Activated naive CD4-positive, alpha-beta T cell treated with anti-CD3 and anti-CD28 coated beads for 36 hours (primary cell): ENCODE measurements at places on chromosomes 7 and 10. TPM values are rescaled to one million over a fixed set of nuclear protein-coding genes. Genes with fewer than 3 reads are reported as not detected.

- no peak for DNase-seq
- H3K4me3 ChIP-seq, result no peak overlapping the region
Observed at GRCh38 chr7:159211540-159212182, 67.0 kb upstream of the VIPR2 start.

DNA sequence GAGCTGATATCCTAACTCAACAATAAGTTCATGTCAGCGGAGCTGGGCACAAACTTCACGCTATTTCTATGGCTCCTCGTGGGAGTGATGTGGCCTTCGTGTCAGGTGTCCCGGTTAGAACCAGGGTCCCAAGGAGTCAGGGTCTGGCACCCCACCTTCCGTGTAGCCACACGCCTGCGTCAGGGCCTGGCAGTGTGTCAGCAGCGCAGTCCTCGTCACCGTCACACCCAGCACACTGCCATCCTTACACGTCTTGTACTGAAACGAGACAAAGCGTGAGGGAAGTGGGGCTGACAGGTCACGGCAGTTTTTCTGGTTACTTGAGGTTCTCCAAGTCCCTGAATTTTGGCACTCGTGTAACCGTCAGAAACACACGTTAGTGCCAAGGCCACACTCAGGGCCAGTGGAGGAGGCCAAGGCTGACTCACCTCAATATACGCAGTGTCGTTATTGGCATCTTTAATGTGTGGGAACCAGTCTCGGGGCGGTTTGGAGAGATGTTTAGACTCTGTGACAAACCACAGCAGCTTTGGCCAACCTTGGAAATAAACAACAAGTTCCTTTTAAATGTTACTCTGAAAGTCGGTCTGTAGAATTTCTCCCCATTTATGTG lies 254.7 kb downstream of the ZMYND11 start:
- DNase-seq, result no peak
- H3K36me3 ChIP-seq, result no peaks in the 10 kb centered on the region
- H3K4me1 ChIP-seq, result no peaks in the 10 kb centered on the region
- no peak overlapping the region for H3K4me3 ChIP-seq

DNA sequence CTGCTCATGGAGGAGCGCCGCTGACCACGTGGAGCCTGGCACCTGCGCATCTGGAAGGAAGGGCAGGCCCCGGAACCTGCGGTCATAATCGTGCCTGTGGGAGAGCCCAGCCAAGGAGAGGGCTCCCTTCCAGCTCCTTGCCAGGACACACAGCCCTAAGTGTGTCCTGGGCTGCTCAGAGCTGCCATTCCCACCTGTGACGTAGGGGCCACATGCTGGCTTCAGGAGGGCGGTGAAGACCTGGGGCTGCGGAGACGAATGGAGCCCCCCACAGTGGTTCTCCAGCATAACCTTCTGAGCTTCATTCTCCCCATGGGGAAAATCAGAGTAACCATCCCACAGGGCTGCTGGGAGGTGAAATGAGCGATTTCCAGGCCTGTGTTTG lies 127.6 kb upstream of the CHST15 start:
- no peaks in the 10 kb centered on the region for H3K27me3 ChIP-seq
- H3K4me1 ChIP-seq, result no peaks in the 10 kb centered on the region
- DNase-seq, result no peak
- H3K27ac ChIP-seq, result no peak overlapping the region
- no peaks in the 10 kb centered on the region for H3K36me3 ChIP-seq

DNA sequence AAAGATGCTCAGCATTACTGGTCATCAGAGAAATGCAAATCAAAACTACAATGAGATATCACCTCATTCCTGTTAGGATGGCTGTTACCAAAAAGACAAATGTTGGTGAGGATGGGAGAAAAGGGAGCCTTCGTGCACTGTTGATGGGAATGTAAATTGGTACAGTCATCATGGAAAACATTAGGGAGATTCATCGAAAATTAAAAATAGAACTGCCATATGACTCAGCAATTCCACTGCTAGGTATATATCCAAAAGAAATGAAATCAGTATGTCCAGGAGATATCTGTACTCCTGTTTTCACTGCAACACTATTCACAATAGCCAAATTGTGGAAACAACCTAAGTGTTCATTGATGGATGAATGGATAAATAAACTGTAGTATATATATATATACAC lies 228.1 kb downstream of the ACTR3B start:
- H3K4me1 ChIP-seq, result no peaks in the 10 kb centered on the region
- H3K27ac ChIP-seq, result no peak overlapping the region
- no peak overlapping the region for H3K4me3 ChIP-seq
- DNase-seq, result no peak

DNA sequence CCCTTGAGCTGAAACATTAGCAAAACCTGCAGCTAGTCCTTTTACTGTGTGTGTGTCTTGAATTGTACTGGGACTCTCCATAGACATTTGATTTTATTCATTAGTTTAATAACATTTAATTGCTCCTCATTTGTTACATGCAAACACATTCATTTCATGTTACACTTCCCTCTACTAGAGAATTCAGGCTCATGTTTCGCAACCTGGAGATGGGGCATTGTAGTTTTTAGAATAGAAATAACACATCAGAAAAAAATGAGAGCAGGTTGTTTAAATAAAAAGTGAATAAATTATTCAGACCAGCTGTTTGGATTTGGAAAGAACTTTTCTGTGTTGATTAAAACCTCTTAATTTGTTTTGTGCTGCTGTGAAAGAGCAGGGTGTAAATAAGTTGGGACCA lies 243.9 kb downstream of the ETV1 start:
- H3K36me3 ChIP-seq, result no peaks in the 10 kb centered on the region
- no peaks in the 10 kb centered on the region for H3K4me1 ChIP-seq
- H3K27ac ChIP-seq, result no peak overlapping the region
- no peak overlapping the region for H3K4me3 ChIP-seq

- peaks cover 4% of the 10 kb centered on the region for H3K27me3 ChIP-seq
- H3K4me1 ChIP-seq, result no peaks in the 10 kb centered on the region
- no peaks in the 10 kb centered on the region for H3K36me3 ChIP-seq
- H3K27ac ChIP-seq, result no peak overlapping the region
Observed at GRCh38 chr10:70956029-70956759, 67.8 kb upstream of the PCBD1 start.

- H3K4me3 ChIP-seq, result no peak overlapping the region
- H3K27me3 ChIP-seq, result no peaks in the 10 kb centered on the region
- H3K4me1 ChIP-seq, result no peaks in the 10 kb centered on the region
- DNase-seq, result no peak
Observed at GRCh38 chr10:108849688-108850087, 1073.6 kb downstream of the XPNPEP1 start.

- H3K36me3 ChIP-seq, result no peaks in the 10 kb centered on the region
- peak; percentile 17 for DNase-seq
- no peak overlapping the region for H3K4me3 ChIP-seq
Observed at GRCh38 chr10:30645340-30645827, 15.8 kb upstream of the LYZL2 start.

DNA sequence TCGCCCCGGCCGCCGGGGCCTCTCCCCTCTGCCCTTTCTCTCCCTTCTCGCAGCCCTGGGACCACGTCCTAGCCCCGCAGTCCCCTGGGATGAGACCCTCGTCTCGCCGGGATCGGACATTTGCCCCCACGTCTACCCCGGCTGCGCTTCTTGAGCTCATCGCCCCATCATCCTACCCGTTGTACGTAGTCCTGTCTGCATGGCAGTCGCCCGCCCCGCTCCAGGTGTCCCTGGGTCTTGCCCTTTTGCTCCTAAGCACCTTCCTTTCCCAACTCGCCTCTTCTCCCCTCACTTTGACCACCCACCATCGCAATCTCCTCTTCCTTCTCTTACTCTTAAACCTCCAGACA lies 582 bp downstream of the TPST1 start:
- peak; percentile 12 for DNase-seq
- no peaks in the 10 kb centered on the region for H3K36me3 ChIP-seq
- no peak overlapping the region for H3K27ac ChIP-seq
- peaks cover 29% of the 10 kb centered on the region for H3K4me1 ChIP-seq
- peaks cover 13% of the 10 kb centered on the region for H3K27me3 ChIP-seq

GRCh38 chr10:95572131-95572820 lies 11.1 kb upstream of the SORBS1 start:
- H3K4me3 ChIP-seq, result no peak overlapping the region
- no peaks in the 10 kb centered on the region for H3K36me3 ChIP-seq
- no peak overlapping the region for H3K27ac ChIP-seq

GRCh38 chr7:49635800-49636199 lies 137.6 kb upstream of the VWC2 start:
- DNase-seq, result no peak
- no peak overlapping the region for H3K27ac ChIP-seq
- no peaks in the 10 kb centered on the region for H3K4me1 ChIP-seq

GRCh38 chr7:30797176-30798040 lies 26.2 kb downstream of the MINDY4 start:
- peaks cover 13% of the 10 kb centered on the region for H3K4me1 ChIP-seq
- H3K27me3 ChIP-seq, result no peaks in the 10 kb centered on the region
- H3K4me3 ChIP-seq, result no peak overlapping the region
- DNase-seq, result no peak
- H3K27ac ChIP-seq, result no peak overlapping the region

- no peak for DNase-seq
- H3K4me1 ChIP-seq, result peaks cover 2% of the 10 kb centered on the region
- H3K4me3 ChIP-seq, result no peak overlapping the region
- no peaks in the 10 kb centered on the region for H3K36me3 ChIP-seq
- H3K27me3 ChIP-seq, result peaks cover 12% of the 10 kb centered on the region
- H3K27ac ChIP-seq, result no peak overlapping the region
Observed at GRCh38 chr7:94012746-94013145, 8.6 kb upstream of the BET1 start.

DNA sequence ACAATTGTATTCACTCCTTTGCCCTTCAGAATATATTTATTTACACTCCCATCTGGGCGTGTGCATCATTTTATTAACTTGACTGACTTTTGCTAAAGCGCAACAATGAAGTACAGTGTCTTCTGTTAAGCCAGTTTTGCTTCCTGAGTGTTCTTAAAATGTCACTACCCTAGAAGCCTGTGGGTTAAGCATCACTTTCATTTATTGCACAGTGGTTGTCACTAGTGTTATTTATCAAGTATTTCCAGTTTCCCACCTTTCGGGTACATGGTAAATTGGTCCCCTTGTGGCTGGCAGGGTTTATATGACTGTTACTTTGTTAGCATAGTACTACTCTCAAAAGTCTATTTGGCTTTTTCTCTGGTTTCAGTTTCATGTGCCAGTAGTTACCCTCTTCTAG lies 3.3 kb downstream of the HILPDA start:
- peaks cover 27% of the 10 kb centered on the region for H3K36me3 ChIP-seq
- no peaks in the 10 kb centered on the region for H3K27me3 ChIP-seq
- H3K4me1 ChIP-seq, result peaks cover 40% of the 10 kb centered on the region
- peak overlapping the region; percentile 70 for H3K27ac ChIP-seq
- DNase-seq, result peak; percentile 59
- H3K4me3 ChIP-seq, result peak overlapping the region; percentile 96

DNA sequence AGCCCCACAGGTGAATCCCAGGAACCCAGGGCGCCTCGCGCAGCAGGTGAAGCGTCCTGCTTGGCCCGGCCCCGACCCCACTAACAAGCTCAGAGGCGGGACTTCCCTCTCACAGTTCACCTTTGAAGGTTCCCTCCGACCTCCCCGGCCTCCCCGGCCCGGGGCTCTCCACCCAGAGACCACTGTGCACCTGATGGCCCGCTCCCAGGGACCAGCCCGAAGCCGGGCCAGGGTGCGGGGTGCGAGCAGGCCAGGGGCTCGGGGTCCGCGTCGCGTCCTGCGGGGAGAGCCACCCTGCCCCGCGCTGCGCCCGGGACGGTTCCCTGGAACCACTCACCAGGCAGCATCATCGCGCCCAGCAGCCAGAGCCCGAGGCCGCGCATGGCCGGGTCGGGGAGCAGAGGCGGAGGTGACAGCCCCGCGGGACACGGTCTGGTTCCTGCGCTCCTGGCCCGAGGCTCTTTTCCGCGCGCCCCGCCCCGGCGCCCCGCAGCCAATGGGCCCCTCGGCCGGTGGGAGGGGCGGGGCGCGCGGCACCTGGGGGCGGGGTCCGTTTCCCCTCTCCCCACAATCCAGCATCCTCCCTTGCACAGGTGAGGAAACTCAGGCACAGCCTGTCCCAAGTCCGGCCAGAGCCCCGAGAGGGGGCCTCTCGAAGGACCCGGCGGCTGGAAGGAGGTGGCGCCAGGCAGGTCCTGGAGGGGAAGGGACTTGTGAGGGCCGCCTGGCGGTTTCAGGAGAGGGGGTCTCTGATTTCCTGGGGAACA lies at the start of gene ADAM8:
TSS of gene ADAM8 (minus strand) at position 434 of the 767 bp plus-strand sequence. CDS start at position 383, 51 bp downstream.
- peak within 1 kb of the TSS; percentile 86 for H3K4me3 ChIP-seq
- no peaks in the 10 kb centered on the region for H3K27me3 ChIP-seq
- peaks cover 11% of the 10 kb centered on the region for H3K36me3 ChIP-seq
- H3K4me1 ChIP-seq, result peaks cover 23% of the 10 kb centered on the region
- H3K27ac ChIP-seq, result peak within 1 kb of the TSS; percentile 91

GRCh38 chr7:97064972-97065587 lies 40.4 kb upstream of the DLX5 start:
- H3K36me3 ChIP-seq, result no peaks in the 10 kb centered on the region
- H3K4me3 ChIP-seq, result no peak overlapping the region
- peaks cover 8% of the 10 kb centered on the region for H3K27me3 ChIP-seq
- peak; percentile 11 for DNase-seq
- no peak overlapping the region for H3K27ac ChIP-seq
- H3K4me1 ChIP-seq, result no peaks in the 10 kb centered on the region

GRCh38 chr7:156988343-156989185 lies 21.9 kb downstream of the MNX1 start:
- peaks cover 4% of the 10 kb centered on the region for H3K27me3 ChIP-seq
- H3K4me1 ChIP-seq, result no peaks in the 10 kb centered on the region
- no peak overlapping the region for H3K27ac ChIP-seq
- no peak overlapping the region for H3K4me3 ChIP-seq
- DNase-seq, result no peak
- no peaks in the 10 kb centered on the region for H3K36me3 ChIP-seq

DNA sequence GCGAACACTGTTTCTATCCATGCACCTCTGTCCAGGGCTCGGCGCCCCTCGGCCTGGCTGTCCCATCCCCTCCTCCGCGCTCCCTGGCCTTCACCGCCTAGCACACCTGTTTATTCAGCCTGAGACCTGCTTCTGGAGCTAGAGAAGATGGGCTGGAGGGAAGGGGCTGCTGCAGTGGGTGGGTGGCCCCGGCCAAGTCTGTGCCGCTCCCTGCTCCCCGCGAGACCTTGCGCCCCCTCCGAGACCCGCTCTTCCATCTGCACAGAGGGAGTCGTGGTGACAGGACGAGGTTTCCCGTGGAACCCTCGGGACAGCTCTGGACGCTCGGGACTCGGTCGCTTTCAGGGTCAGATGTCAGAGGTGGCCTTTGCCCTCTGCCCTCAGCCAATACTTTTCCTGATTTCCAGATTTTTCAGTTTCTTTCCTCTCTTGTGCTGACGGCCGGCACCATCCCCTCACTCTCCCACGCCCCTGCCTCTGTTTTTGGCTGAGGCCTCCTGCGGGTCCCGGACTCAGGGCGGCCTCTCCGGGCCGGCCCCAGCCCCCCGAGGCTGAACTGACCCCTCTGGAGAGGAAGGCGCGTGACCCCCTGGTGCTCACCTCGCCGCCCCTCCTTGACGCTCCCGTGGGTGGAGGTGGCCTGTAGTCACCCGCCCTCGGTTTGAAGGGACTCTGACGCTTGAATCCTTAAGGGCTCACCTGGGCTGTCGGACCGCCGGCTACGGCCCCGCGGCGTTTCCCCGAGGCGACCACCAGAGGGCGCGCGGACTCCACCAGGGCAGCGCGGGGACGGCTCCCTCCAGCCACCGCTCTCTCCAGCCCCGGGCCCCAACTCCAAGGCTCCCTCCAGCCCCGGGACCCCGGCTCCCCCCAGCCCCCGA lies 15.6 kb downstream of the SHH start:
- no peak overlapping the region for H3K27ac ChIP-seq
- no peak overlapping the region for H3K4me3 ChIP-seq
- H3K36me3 ChIP-seq, result no peaks in the 10 kb centered on the region

The NUDCD3 gene
- total RNA-seq, result 81.1 TPM

The RNLS gene
- 4.0 TPM for total RNA-seq

The ZPBP gene
- not detected for total RNA-seq

The IQCE gene
- 6.6 TPM for total RNA-seq

The ZNF107 gene
- total RNA-seq, result 7.7 TPM

The DNAJC30 gene
- total RNA-seq, result 4.4 TPM

The LEP gene
- total RNA-seq, result not detected
